ENCODE measurements at places on chromosomes 1 and 21.

GRCh38 chr21:17631195-17631594 is 18.5 kb upstream of the BTG3 start:
- no peak for DNase-seq

DNA sequence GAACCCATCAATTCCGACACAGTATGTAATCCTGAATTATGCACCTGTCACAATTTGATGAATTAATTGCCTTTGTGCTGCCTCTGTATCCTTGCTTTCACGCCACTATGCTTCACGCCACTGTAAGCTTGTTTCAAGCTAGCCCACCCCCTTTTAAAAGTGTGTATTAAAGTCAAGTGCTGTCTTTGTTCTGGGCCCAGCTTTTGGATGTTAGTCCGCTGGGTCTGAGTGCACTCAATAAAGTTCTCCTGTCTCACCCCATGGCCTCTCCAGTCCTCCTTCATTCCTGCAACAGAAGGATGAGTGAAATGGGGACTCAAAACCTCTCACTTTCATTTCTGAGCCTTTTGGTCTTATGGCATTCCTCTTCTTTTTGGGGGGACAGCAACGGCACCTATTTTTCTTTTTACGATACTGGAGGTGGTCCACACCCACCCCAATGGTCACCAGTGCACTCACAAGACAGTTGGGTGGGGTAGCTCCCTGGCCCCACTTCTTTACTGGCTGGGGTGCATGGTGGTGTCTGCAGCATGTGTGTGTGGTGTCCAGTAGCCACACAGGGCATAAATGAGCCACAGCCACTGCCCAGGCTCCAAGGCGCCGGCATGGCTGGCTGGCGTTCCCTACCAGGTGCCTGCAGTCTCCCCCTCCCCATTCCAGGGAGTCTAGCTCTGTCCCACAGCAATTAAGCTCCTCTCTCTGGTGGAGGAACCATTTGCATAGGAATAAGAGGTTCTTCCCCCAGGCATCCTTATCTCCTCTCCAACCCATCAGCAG is 1.8 kb downstream of the THEM4 start:
- no peak for DNase-seq

- no peak for DNase-seq
Observed at GRCh38 chr1:208829595-208829994, 585.4 kb upstream of the PLXNA2 start.

DNA sequence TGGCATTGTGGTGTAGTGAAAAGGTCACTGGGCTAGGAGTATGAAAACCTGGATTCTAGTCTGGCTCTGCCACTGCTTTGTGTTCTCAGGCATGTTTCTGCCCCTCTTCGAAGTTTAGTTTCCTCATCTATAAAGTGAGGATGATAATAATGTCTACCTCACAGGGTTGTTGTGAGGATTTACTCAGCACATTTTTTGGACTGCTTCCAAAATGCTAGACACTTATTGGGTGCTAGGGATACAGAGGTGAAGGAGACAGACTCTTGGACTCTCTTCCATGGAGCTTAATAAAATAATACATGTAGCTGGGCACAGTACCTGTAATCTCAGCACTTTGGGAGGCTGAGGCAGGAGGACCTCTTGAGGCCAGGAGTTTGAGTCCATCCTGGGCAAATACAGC is 3.6 kb downstream of the KIF2C start:
- no peak for DNase-seq

DNA sequence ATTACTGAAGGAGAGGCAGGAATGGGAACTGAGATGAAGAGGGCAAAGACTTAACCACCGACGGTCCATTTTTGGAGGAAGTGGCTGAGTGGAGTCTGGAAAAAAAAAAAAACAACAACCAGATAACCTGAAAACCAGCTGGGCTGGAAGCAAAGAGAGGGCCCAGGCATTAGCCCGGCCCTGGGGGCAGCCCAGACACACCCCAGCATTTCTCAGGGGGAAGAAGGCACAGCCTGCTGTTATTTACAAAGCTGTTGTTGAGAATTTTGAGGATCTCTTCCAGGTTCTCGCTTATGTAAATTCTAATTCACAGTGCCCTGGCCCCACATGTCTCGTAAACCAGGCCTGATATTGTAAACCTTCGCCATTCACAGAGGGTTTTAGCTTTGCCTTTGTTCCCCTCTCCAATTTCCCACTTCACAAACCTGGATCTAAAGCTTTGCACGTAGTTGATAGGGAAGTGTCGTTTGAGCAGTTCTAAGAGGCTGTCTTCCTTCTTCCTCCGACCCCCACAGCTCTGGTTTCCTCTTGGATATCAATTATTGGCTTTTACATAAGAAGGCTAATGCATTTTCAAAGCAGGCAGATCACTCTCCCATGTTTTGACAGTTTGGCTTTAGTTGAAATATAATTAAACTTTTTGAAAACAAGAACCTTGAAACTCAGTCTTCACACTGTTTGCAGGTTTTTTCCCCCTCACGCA is 161.8 kb upstream of the IRF2BP2 start:
- DNase-seq: no peak

DNA sequence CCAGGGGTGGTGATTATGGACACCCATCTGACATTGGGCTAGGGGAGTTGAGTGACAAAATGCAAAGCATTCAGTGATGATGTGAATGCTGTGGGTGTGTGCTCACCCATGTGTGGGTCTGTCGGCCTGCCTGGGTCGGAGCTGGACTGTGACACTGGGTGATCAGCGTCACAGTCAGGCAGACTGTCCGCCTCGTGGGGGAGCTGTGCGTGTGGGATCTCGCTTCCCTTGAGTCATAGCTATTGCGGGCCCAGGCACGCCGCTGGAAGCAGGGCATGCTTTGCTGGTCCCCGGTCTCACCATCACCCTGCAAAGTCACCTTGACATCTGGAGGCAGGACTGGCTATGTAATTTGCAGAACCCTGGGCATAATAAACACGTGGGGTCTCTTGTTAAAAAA is 156.9 kb upstream of the IGSF21 start:
- no peak for DNase-seq

DNA sequence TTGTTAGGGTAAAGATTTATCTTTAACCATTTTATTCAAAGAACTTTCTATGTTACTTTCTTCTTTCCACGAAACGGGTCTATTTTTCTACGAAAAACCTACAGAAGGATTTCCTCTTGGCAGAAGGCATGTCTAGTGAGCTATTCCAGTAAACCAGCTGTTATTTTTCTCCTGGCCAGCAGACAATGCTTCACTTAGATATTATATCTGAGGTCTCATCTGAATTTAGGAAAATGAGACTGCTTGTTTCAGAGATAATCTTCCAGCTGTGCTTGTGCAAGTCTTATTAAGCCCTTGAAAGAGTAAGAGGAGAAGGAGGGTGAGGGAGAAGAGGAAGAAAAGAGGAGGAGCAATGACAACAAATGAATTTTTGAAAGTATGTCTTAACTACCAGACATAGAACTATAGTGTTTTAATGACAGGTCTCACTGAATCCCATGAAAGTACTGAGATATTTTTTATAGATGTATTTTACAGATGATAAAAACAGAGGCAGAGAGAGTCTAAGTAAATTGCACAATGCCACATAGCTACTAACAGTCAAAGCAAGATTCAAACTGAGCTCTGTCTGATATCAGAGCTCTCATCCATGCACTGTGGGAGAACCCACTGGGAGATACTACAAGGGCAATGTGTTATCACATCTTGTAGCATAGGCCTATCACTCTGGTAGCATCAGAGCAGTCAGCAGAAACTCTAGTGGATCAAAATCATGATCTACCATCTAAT is 54.6 kb upstream of the SAMSN1 start:
- DNase-seq: no peak

DNA sequence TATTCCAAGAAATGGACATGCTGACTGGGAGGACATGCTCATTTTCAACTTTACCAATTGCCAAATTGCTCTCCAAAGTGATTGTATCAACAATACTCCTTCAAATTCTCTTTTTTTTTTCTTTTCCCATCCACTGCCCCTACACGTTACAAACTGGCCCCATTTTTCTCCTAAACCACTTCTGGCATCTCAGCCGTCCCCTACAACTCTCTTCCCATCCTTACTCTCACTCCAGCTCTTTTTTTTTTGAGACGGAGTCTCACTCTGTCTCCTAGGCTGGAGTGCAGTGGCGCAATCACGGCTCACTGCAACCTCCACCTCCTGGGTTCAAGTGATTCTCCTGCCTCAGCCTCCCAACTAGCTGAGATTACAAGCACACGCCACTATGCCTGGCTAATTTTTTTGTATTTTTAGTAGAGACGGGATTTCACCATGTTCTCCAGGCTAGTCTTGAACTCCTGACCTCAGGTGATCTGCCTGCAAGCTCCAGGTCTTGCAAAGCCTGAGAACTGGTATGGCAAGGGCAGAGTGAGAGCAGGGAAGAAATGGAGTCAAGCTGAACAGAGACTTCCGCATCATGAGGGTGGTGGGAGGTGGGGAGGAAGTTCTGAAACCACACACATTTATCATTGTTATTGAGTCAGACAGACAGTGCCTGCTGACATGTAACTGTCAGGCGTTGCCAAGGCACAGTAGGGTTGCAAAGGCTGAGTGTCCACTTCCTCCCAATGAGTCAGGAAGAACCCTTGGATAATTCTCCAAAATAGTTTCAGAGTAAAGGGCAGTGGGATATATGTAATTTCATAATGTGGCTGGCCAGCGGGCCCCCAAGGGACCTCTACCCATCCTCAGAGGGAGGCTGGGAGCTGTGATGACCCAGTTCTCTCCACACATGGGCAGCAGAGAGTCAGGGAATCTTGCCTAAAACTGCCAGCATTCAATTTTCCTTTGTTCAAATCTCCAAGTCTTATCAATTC is 17.4 kb downstream of the CELA3A start:
- DNase-seq: peak; percentile 43

- no peak for DNase-seq
Observed at GRCh38 chr1:183101841-183102276, 78.6 kb downstream of the LAMC1 start.

DNA sequence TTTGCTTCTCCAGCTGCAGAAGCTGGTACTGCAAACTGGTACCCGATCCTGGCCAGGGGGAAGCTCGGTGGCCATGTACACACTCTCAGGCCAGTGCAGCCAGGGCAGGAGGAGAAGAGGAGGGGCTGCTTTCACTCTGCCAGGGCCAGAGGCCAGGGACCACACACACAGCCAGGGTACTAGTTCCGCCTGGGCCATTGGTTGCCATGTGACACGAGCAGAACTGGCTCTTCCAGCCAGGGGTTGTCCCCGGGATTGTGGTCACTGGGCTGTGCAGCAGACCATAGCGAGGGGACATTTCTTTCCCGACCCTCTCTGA is 3.7 kb upstream of the SHISAL2A start:
- no peak for DNase-seq

GRCh38 chr1:206545351-206545750 is 38.0 kb downstream of the RASSF5 start:
- no peak for DNase-seq

DNA sequence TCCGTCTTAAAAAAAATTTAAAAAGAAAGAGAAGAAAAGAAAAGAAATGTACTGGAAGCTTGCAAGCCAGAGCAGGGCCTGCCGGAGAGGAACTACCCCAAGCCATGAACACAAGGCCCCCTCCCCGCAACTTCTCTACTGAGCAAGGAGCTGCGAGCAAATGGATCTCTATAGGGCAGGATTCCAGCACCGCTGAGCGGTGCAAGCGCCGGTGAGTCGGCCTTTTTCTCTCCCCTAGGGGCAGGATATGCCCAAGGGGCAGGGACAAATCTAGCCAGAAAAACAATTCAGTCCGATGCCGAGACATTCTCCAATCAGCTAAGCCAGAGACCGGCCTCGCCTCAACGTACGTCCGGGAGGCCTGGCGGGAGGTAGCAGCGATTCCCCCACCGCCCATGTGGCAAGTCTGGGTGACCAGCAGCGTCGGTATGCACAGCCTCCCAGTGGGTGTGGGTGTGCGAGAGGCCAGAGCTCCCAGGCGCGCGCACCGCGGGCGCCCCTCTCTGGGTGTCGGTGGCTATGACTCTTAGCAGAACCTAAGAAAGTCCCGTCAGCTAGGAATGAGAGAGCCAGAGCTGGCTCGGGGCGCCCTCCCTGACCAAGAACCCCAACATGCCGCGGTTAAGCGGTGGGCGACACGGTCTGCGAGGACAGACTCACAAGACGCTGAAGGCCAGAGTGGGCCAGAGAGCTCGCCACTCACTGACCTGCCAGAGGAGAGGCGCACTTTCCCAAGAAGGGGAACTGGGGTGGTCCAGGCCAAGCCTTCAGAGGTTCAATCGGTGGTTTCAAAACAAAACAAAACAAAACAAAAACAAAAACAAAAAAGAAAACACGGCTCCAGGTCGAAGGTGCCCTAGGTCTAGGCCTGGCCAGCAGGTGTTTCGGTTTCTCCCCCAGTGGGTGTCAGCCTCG is 1.9 kb downstream of the CSMD2 start:
- peak; percentile 72 for DNase-seq

DNA sequence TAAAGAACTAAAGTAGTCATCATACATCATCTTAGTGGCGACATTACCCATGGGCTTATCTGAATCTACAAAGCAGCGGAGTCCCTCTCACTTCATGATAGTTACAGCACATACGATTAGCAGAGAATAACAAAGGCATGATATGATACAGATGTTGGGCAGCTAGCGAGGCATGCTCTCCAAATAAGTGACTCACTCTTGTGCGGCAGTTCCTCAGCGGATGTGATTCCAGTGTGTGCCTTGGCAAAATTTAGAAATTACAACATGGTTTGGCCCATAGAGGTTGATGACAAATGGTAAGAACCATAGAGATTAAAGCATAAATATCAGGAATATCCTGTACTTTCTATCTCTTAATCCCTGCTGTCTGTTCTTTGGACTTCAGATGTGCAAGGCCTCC is 48.1 kb upstream of the PAXBP1 start:
- no peak for DNase-seq

DNA sequence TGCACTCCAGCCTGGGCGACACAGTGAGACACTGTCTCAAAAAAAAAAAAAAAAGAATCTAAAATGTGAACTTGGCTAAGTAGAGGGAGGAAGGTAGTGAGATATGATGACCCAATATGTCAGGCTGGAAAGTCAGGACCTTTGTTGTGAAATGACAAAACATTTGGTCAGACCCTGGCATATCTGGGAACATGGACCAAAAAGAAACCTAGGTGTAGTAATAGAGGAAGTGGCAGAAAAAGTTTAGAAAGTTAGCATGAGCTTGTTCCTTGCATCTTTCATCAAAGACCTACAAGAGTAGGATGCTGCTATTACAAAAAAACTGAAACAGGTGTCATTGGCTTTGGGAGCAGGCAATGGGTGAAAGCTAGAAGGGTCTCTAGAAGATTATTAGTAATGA is 7.3 kb upstream of the S100A3 start:
- DNase-seq: no peak

DNA sequence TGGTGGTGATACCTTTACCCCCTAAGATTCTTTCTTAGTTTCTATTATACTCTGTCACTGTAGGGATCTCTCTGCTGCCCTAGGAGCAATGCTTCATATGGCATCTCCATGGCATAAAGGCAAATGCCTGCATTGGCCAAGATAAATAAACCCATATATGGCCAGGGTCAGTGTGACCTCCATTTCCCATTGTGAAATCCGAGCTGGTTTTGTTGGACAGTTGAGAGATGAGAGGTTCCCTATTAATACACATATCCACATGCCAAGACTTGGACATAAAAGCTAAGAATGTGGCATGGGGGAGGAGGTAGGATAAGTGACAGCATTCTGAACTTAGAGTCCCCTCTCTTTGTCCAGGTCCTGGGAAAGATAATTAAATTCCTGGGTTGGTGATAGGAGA is 1.4 kb downstream of the TPM3 start:
- DNase-seq: no peak
